Activated T-helper 1 cell treated with anti-CD3 and anti-CD28 coated beads, Interleukin-2, amount 50 U/mL, for 16 hours (primary cell): ENCODE measurements at places on chromosomes 16 and 17.

- no peak for DNase-seq
These were observed 19.9 kb upstream of the OSGIN1 start for GRCh38 chr16:83932955-83933673.

- peak; percentile 48 for DNase-seq
These were observed 143.8 kb upstream of the CRHR1 start for GRCh38 chr17:45640141-45640850.

DNA sequence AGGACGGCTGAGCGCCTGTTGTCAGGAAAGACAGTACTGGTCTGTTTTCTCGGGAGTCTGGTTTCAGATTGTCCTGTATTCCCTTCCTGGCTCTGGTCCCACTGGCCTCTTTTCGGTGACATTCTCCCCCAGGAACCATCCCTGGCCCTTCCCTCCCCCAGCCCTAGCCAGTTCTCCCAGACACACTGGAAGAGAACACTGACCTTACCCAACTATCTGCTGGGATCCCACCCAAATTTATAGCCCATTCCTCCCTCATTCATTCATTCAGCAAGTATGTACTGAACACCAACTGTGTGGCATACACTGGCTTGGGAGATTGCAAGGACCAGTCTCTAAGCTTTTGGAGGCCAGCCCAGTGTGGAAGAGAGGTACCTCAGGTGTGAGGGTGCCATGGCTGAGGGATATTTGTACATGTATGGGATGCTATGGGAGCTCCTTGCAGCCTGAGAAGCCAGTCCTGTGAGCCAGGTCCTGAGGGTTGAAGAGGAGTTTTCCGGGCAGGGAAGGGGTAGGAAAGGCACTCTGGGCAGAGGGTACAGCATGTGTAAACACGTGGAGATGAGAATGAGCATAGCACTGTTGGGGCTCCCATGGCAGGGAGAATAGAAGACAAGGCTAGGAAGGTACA, 5.2 kb downstream of the RND2 start:
- no peak for DNase-seq

DNA sequence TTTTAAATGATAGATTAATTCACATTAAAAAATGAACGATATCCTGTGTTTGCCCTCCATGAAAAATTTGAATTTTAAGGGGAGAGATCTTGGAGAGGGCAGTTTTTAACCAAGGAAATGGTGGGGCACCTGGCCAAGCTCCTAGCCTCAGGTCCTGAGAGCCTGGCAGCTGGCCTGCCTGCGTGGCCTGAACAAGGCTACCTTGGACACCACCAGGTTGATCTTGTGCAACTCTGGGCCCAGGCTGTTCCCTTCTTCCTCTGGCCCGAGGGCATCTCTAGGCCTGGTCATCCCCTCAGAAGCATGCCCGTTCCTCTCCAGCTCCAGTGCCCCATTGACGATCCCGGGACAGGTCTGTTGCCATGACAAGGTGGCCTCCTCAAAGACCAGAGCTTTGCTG, 33.4 kb upstream of the LONP2 start:
- DNase-seq, result no peak

DNA sequence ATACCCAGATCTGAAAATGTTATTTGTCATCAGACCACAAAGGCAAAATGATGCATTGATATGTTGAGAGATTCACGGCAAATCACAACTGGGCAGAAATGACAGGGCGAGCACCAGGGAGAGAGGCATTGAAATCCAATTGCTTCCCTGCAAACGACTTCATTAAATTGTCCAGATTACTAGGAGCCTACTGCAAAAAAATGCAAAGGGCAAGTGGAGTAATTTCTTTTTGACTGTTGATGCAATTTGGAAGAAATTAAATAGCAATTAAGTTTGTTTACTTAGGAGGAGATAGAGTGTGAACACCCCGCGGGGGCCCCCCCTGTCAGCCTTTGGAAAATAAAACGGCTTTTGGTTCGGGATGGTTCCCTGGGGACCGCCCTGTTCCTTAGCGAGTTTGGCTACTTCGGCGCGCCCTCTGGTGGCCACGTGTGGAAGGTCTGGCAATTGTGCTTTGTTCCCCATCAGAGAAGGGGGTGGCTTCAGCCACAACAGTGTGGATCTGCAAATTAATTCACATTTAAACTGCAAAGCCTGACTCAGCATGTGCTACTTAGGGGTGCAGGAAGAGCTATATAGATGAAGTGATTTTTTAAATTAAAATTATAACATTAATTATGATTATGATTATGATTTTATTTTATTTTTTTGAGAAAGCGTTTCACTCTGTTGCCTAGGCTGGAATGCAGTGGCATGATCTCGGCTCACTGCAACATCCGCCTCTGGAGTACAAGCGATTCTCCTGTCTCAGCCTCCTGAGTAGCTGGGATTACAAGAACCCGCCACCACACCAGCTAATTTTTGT, 14.5 kb upstream of the TMC7 start:
- peak; percentile 73 for DNase-seq

- DNase-seq, result no peak
These were observed 417.6 kb upstream of the DYNLRB2 start for GRCh38 chr16:80123189-80123588.

DNA sequence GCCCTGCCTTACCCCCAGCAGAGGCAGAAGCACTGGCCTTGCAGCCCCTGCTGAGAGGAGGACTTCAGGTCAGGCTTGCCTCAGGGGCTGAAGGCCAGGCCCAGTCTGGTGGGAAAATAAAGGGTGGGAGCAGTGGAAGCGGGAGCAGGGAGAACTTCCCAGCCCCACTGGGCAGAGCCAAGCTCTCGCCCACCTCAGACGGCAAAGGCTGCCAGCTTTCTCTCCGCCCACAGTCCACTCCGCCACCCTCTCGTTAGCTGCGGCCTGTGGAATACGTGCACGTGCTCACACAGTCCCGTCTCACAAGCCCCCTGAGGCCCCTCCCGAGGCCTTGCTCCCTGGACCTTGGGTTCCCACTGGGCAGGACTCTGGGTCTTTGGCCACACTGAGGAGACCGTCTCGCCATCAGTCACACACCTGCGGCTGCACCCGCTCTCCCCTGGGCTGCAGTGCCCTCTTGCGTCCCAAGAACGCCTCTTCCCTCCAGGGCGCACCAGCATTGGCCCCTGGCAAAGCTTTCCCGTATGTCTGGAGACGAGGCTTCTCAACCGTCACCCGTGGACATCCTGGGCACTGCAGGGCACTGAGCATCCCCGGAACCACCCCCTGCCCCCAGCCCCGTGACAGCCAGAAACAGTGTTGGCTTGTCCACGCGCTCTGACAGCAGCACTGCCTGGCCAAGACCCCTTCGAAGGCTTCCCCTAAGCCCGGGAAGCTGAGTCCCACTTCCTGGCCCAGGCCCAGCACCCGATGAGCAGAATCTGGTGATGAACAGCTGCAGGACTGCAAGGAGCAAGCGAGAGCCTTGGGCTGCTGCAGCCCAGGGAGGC, 8.3 kb downstream of the MRPL28 start:
- peak; percentile 54 for DNase-seq

GRCh38 chr17:68288804-68289203, 2.1 kb downstream of the SLC16A6 start:
- no peak for DNase-seq

GRCh38 chr16:21611556-21612384, 12.4 kb downstream of the METTL9 start:
- no peak for DNase-seq

- no peak for DNase-seq
These were observed 4.8 kb downstream of the MAP2K3 start for GRCh38 chr17:21289175-21289901.

- DNase-seq, result no peak
These were observed 135.6 kb downstream of the AIPL1 start for GRCh38 chr17:6299275-6299674.

GRCh38 chr17:4407216-4407615, 26.5 kb upstream of the SPNS3 start:
- no peak for DNase-seq

- DNase-seq, result no peak
These were observed 233.9 kb downstream of the MRTFB start for GRCh38 chr16:14304891-14305460.
